Naive thymus-derived CD8-positive, alpha-beta T cell (primary cell): ENCODE measurements at places on chromosomes 2 and 18. TPM values are rescaled to one million over a fixed set of nuclear protein-coding genes. Genes with fewer than 3 reads are reported as not detected.
A peak's percentile ranks its signal among the peaks of the same experiment; 100 is the strongest.

DNA sequence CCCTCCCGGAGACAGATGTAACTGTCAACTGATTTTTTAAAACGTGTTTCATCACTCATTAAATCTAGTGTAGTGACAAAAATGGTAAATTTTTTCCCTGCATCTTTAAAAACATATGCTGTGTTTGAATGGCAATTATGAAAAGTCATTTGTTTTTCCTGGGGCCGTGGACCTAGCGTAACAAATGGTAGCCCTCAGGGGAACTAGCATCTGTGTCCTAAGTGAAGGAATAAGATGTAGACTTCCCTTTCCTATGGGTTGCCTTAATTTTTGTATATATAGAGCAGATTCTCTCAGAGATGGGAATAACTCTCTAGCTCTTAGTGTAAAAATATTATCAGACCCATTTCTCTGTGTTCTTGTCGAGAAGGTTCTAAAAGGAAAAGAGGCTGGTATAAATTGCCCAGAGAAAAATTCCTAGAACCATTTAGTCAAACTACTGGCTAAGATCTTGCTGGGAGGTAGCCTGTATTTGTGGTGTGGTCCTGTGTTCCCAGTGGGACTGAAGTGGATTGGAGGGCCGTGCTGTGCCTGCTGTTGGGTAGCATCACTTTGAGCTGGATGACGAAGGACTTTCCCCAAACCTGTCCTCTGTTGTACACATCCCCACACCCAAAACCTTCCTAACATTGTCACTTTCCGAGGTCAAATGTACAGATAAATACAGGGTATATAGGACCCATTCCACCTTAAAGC is 85.8 kb downstream of the LIMS1 start:
- no peaks in the 10 kb centered on the region for H3K27me3 ChIP-seq
- DNase-seq, result no peak
- H3K36me3 ChIP-seq, result no peaks in the 10 kb centered on the region
- H3K4me3 ChIP-seq, result no peak overlapping the region

DNA sequence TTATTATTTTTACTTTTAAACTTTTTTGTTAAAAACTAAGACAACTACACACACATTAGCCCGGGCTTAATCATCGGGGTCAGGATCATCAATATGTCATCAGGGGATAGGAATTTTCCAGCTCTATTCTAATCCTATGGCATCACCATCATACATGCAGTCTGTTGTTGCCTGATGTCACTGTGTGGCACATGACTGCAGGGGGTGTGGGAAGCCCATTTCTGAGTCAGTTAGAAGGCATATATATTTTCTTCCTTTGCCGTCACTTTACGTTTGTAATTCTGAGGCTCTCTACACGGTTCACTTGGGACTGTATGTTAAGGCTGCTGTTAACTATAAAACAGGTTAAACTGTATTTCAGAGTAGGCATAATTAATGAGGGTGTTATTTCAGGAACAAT is 144.4 kb upstream of the ITGA6 start:
- peaks cover 31% of the 10 kb centered on the region for H3K4me1 ChIP-seq
- no peaks in the 10 kb centered on the region for H3K27me3 ChIP-seq
- H3K36me3 ChIP-seq, result no peaks in the 10 kb centered on the region
- no peak overlapping the region for H3K4me3 ChIP-seq
- no peak overlapping the region for H3K27ac ChIP-seq
- no peak for DNase-seq

GRCh38 chr18:73366713-73367112 is 498.9 kb upstream of the NETO1 start:
- H3K4me1 ChIP-seq, result no peaks in the 10 kb centered on the region
- no peak for DNase-seq
- H3K36me3 ChIP-seq, result no peaks in the 10 kb centered on the region

DNA sequence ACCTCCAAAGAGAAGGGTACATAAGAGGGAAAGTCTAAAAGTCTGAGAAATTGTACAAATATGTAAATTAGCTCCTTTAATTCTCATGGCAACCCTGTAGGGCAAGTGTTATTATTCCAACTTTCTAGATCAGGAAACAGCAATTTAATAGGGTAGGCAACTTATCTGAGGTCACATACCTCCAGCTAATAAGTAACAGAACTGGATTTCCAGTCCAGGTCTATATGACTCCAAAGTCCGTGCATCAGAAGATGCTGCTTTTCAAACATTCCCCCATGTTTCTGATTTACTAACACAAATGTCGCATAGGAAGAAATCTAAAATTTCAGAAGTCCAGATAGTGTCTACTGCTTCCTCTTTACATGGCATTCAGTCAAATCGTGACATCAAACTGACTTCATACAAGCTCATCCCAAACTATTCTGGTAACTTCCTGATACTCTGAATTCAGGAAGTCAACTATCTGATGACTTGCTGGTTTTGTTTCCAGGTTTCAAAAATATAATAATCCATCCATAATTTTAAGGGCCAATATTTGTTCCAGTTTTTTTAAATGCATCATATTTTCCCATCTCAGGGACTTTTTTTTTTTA is 419.3 kb upstream of the ACVR2A start:
- DNase-seq, result no peak
- H3K4me3 ChIP-seq, result no peak overlapping the region
- no peaks in the 10 kb centered on the region for H3K36me3 ChIP-seq
- no peaks in the 10 kb centered on the region for H3K27me3 ChIP-seq
- H3K27ac ChIP-seq, result no peak overlapping the region

DNA sequence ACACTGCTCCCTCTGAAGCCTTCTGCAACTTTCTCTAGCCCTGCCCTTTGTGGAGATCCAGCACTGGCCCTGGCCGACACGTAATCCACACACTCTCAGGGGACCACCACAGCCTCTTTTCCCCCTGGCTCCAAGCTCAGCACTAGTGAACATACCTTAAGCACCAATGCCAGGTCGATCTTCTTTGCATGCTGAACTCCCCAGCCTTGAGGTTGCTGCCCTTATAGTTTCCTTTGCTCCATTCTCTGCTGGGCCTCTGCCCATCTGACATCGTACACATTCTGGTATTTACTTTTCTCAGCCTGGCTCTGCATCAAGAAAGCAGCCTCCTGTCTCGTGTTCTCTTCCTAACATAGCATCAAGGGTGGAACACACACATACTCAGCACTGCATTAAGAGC is 361.5 kb downstream of the LPIN1 start:
- no peak overlapping the region for H3K27ac ChIP-seq
- H3K27me3 ChIP-seq, result no peaks in the 10 kb centered on the region
- H3K4me1 ChIP-seq, result peaks cover 48% of the 10 kb centered on the region
- no peak overlapping the region for H3K4me3 ChIP-seq
- no peak for DNase-seq
- H3K36me3 ChIP-seq, result no peaks in the 10 kb centered on the region

DNA sequence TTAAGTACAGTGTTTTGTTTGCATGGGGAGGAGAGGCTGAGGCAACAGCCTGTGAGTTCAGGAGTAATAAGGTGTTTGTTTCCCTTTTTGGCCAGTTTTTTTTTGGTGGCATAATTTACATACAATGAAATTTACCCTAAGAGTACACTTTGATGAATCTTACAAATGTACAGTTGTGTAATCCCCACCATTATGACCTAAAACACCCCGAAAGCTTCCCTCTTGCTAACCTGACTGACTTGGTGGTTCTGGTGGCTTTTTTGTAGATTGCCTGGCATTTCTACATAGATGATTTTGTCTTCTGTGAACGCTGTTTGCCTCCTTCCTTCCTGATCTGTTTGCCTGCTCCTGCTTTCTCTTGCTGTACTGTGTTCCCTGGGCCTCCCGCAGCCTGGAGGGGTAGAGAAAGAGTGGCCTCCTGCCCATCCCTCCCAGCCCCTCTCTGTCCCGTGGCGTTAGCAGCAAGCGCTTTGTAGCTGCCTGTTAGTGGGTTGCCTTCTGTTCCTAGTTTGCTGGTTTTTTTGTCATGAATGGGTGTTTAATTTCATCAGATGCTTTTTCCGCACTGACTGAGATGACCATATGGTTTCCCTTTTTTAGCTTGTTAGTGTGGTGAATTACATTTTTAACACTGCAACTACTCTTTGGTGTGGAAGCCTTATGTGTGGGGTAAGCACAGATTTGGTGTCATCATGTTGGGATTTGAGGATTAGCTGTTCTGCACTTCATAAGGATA is 32.1 kb downstream of the ASAP2 start:
- H3K4me3 ChIP-seq, result no peak overlapping the region
- DNase-seq, result no peak
- H3K27me3 ChIP-seq, result peaks cover 1% of the 10 kb centered on the region
- H3K36me3 ChIP-seq, result no peaks in the 10 kb centered on the region
- H3K27ac ChIP-seq, result no peak overlapping the region

GRCh38 chr2:195656161-195656858 is 716 bp upstream of the SLC39A10 start:
- H3K27me3 ChIP-seq, result no peaks in the 10 kb centered on the region
- H3K27ac ChIP-seq, result peak overlapping the region; percentile 99
- peak overlapping the region; percentile 92 for H3K4me3 ChIP-seq

- H3K27ac ChIP-seq, result no peak overlapping the region
- no peak overlapping the region for H3K4me3 ChIP-seq
Measured at GRCh38 chr2:184481865-184482264, 116.5 kb upstream of the ZNF804A start.

- no peaks in the 10 kb centered on the region for H3K27me3 ChIP-seq
- no peak overlapping the region for H3K27ac ChIP-seq
- H3K36me3 ChIP-seq, result peaks cover 50% of the 10 kb centered on the region
- DNase-seq, result no peak
Measured at GRCh38 chr2:238247002-238247822, 7.4 kb upstream of the HES6 start.

GRCh38 chr2:105888625-105889024 is 143.9 kb downstream of the NCK2 start:
- no peaks in the 10 kb centered on the region for H3K27me3 ChIP-seq
- DNase-seq, result no peak
- H3K4me3 ChIP-seq, result no peak overlapping the region

DNA sequence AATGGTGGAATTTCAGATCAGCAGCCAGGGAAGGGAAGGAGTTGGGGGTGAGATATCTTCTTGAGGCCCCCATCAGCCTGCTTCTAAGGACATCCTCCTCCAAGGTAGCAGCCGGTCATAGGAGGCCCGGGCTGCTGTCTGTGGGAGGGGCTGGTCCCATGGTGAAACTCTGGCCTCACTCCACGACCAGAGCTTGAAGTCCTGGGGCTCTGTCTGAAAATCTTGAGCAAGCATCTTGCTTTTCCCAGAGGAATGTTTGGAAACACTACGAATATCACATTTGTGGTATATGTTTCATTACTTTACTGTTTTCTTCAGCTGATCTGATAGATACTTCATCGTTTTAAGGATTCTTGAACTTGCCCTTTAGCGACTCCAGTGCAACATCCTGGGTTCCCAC is 103.7 kb downstream of the CTAGE1 start:
- no peak overlapping the region for H3K4me3 ChIP-seq
- no peaks in the 10 kb centered on the region for H3K4me1 ChIP-seq
- no peaks in the 10 kb centered on the region for H3K27me3 ChIP-seq
- no peaks in the 10 kb centered on the region for H3K36me3 ChIP-seq

- peaks cover 11% of the 10 kb centered on the region for H3K4me1 ChIP-seq
- no peak overlapping the region for H3K4me3 ChIP-seq
- H3K27me3 ChIP-seq, result peaks cover 1% of the 10 kb centered on the region
- no peaks in the 10 kb centered on the region for H3K36me3 ChIP-seq
Measured at GRCh38 chr2:100747996-100748615, 71.8 kb upstream of the NPAS2 start.

DNA sequence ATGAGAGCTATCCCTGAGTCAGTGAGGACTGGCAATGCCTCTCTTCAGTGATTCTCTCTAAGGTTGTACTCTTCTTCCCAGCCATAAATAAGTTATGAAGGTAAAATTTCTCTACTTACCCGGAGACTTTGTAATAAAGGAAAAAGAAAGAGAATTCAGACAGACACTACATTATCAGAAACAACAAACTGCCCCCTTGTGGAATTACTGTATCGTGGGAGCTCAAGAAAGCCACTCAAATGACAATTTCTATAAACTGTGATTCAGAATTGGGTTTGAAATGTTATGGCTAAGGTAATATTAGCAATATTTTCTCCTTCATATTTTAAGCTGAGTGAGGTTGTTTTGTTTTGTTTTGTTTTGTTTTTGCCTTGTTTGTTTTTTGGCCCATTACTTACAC is 155.8 kb upstream of the TANK start:
- no peak overlapping the region for H3K4me3 ChIP-seq
- H3K4me1 ChIP-seq, result no peaks in the 10 kb centered on the region
- H3K36me3 ChIP-seq, result no peaks in the 10 kb centered on the region
- no peak for DNase-seq

DNA sequence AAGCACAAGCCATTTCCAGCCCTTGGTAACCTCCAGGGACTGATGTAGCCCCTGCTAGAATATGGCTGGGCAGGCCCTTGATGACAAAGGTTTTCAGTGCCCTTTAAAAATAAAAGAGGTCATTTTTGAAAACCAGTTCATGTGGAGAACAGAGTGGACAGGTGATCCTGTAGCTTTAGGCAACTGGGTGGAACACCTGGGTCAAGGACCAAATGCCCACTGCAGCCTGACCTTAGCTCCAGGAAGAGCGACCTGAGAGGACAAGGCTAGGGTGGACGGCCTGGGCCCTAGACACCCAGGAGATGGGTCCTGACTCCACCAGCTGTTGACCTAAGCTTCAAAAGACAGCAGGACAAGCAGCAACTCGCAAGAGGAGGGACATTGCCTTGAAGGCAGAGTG is 116.6 kb downstream of the LIPG start:
- no peaks in the 10 kb centered on the region for H3K36me3 ChIP-seq
- no peak for DNase-seq
- H3K27ac ChIP-seq, result no peak overlapping the region
- peaks cover 1% of the 10 kb centered on the region for H3K27me3 ChIP-seq
- no peak overlapping the region for H3K4me3 ChIP-seq

DNA sequence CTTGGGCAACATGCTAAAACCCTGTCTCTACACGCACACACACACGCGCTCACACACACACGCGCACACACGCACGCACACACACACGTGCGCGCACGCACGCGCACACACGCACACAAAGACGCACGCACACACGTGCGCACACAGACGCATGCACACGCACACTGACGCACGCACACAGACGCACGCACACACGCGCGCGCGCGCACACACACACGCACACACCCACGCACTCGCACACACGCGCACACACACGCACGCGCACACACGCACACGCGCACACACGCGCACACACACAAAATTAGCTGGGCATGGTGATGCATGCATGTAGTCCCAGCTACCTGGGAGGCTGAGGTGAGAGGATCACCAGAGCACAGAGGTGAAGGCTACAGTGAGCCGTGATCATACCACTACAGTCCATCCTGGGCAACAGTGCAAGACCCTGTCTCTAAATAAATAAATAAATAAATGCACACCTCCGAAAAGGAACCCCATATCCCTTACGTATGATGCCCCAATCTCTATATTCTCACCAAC is 8.1 kb upstream of the IAH1 start:
- no peak overlapping the region for H3K4me3 ChIP-seq
- no peaks in the 10 kb centered on the region for H3K27me3 ChIP-seq
- H3K27ac ChIP-seq, result no peak overlapping the region
- DNase-seq, result no peak

The SEPTIN10 gene
- total RNA-seq, result not detected

The MRPL19 gene
- 34.5 TPM for total RNA-seq

The WIPF1 gene
- 419 TPM for total RNA-seq

The CYP1B1 gene
- total RNA-seq, result 3.9 TPM

The CYBRD1 gene
- total RNA-seq, result 0.47 TPM

The SCN3A gene
- 0.27 TPM for total RNA-seq

The EML6 gene
- 1.4 TPM for total RNA-seq

The C2orf68 gene
- 86.4 TPM for total RNA-seq

The TLX2 gene
- total RNA-seq, result not detected

The MLPH gene
- not detected for total RNA-seq
